ENCODE measurements at places on chromosomes 16 and 17.
A peak's percentile ranks its signal among the peaks of the same experiment; 100 is the strongest.

- no peak for DNase-seq
These were observed 479 bp downstream of the ITGA3 start for GRCh38 chr17:50056217-50056960.

DNA sequence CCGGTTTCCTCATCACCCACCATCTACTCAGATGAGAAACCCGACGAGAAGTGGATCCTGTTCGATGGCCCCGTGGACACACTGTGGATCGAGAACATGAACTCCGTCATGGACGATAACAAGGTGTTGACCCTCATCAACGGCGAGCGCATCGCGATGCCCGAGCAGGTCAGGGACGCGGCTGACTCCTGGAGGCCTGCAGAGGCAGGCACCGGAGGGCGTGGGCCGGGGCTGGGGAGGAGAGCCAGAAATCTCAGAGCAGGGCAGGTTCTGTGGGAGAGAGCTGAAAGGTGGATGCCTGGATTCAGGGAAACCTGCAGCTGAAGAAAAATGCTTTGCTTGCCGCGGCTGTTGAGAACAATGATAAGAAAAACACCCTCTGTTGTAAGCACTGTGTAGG is 47.2 kb upstream of the KDM6B start:
- DNase-seq: no peak

- no peak for DNase-seq
These were observed 115.1 kb upstream of the PMFBP1 start for GRCh38 chr16:72286936-72287620.

DNA sequence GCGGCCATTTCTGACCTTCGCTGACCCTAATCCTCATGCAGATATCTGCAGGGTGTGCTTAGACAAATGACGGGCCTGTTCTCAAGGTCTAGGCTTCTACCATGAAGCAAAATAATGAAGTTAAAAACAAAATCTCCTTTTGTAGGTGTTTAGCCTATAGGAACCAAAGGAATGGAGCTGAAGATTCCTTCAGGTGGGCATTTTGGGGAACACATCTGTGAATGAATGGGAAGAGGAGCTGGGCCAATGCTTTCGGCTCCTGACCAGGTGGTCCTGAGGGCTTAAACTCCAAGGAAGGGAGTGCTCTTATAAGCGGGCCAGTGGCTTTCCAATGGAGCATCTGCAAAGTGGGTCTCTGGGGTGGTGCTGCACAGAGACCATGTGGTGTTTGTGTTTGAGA is 14.1 kb upstream of the IL34 start:
- DNase-seq: no peak

- no peak for DNase-seq
These were observed 55.9 kb downstream of the OMG start for GRCh38 chr17:31241116-31241515.

- no peak for DNase-seq
These were observed 21.4 kb upstream of the ZFPM1 start for GRCh38 chr16:88431651-88432050.

DNA sequence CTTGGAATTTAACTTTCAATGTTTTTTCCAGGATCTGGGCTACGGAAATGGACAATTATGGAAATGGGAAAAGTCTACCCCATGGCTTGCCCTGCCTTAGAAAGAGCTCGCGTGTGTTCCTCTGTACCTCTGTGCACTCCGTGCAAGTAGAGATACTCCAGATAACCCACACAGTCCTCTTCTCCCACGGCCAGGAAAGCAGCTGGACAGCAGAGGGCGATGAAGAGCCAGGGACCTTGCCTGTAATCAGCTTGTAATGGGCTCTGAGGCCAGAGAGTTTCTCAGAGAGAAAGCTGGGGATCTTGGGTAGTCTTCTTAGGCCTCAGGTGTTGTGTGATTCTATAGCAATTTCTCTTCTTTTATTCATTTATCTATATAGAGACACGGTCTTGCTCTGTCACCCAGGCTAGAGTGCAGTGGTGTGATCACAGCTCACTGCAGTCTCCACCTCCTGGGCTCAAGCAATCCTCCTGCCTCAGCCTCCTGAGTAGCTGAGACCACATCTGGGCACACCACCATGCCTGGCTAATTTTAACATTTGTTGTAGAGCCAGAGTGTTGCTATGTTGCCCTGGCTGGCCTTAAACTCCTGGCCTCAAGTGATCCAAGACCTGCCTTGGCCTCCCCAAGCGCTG is 2.4 kb upstream of the SOCS7 start:
- peak; percentile 22 for DNase-seq

DNA sequence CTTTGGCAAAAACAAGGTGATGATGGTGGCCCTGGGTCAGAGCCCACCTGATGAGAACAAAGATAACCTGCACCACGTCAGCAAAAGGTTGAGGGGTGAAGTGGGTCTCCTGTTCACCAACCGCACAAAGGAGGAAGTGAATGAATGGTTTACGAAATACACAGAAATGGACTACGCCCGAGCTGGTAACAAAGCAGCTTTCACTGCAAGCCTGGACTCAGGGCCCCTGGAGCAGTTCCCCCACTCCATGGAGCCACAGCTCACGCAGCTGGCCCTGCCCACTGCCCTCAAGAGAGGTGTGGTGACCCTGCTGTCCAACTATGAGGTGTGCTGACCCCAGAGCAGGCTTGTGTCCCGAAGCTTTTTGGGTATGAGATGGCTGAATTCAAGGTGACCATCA is 29.7 kb upstream of the DLX4 start:
- no peak for DNase-seq

- no peak for DNase-seq
These were observed 36.5 kb upstream of the ADGRG1 start for GRCh38 chr16:57591870-57592485.

- DNase-seq: no peak
These were observed 1.7 kb downstream of the SLFN5 start for GRCh38 chr17:35244341-35245195.

DNA sequence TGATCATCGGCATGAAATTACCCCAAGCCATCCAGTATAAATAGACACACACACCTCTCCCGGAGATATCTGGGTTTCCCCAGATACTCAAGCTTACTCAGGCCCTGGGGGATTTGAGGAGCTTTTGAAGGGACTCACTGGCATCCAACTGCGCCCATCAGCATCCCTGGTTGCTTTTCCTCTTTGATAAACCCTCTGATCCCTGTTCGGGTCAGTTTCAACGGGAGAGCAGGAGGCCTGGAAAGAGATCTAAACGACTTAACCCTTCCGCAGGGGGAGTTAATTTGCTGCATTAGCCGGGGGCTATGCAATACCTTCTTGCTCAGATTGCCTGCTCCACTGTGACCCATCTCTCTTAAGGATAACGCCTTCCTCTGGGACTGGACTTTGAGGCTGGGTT is 76.6 kb downstream of the MAF start:
- DNase-seq: no peak

DNA sequence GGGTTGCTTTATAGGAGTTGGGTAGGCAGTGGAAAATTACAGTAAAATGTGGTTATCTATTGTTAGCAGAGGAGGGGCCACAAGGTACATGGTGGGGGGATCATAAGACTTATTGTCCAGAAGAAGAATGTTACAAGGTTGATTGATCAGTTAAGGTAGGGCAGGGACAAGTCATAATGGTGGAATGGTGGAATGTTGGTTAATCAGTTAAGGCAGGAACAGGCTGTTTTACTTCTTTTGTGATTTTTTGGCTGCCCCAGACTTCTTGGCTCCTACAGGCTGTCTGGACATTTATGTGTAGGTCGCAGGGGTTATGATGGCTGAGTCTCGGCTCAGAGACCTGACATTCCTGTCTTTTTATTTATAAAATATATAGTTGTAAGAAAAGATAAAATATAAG is 2277.1 kb downstream of the TP53TG3F start:
- DNase-seq: no peak

DNA sequence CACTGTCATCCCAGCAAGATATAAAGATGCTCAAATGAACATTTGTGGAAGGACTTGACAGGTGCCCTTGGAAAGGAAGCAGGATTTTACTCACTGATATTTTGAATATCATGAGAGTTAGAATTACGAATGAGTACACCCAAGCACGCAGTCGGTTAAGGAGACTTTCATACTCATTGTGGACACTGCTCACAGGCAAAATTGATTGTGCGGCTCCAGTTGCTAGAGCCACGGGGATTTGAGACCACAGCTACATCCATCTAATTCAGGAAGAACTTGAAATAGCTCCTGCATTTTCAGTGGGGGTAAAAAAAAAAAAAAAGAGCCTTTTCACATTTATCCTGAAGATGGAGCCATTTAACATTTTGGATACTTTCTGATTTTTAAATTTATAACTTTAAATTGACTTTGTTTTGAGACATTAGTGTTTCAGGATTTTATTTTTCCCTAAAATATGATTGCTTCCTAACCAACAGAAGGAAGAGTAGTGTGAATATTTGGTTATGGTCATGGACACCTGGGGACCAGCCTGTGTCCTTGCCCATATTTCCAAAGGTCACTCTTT is 1080.1 kb upstream of the EEF2KMT start:
- no peak for DNase-seq

DNA sequence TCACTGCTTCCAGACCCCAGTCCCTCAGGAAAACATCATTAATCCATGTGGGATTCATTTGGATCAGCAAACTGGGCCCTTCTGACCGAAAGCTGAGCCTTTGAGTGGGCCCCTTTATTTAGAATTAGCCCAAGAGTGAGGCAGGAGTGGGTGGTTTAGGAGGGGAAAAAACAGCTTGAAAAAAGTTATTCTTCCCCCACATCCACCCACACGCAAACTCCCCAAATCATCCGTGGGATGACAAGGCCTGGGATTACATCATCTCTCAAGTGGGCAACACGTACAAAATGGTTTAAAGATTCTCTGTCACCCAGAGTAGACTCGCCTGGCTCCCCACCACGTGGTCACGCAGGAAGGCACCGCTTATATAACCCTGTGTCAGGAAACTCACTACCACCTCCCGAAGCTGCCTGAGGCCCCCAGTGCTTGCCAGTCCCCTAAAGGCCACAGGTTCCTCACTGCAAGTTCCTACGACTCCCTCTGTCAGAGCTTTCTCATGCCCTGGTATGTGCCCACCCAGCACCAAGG is 27.6 kb downstream of the GSG1L start:
- DNase-seq: no peak

- no peak for DNase-seq
These were observed 25.0 kb downstream of the WNT9B start for GRCh38 chr17:46876353-46876887.

GRCh38 chr17:9241774-9242496 is 220.6 kb downstream of the NTN1 start:
- no peak for DNase-seq

- DNase-seq: no peak
These were observed 23.7 kb upstream of the KDM8 start for GRCh38 chr16:27179500-27180072.

DNA sequence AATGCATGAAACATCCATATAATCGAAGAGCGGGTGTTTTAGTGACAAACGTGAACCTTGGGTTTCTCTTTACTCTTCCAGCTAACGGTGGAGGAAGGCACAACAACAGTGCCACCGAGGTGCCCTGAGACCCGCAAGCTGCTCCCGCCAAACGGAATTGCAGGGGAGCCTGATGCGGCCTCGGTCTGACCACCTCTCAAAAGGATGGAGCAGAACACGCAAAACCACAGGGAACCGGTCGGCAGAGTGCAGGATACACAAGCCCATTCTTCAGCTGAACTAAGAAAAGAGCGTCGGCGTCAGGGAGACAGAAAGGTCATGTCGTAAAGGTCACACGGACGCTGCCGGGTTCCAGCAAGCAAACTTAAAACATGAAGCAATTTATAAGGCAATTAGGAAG is 109.5 kb upstream of the ZNF750 start:
- no peak for DNase-seq

GRCh38 chr16:87037012-87037411 is 280.2 kb downstream of the C16orf95 start:
- DNase-seq: no peak

- DNase-seq: no peak
These were observed 10.9 kb upstream of the EVPL start for GRCh38 chr17:76038050-76038449.

DNA sequence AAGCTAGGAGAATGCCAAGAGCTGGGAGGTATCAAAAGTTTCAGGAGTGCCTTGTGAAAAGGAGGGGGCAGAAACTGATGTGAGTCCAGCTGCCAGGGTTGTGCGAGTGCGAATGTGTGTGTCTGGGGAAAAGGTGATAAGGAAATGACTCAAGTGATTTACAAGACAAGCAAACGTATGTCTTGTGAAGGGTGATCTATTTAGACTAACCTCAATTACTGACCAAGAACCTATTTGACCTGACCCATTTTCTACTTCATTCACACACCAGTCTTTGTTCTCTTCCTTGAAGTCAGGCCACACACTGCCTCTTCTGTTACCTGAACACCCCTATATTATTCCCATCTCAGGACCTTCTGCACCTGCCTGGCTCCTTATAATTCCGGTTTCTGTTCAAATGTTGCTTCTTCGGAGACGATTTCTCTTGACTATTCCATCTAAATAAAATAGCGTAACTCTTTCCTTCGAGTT is 1.0 kb downstream of the GDE1 start:
- DNase-seq: no peak

GRCh38 chr17:6427279-6427781 is 7.6 kb downstream of the AIPL1 start:
- no peak for DNase-seq

- DNase-seq: peak; percentile 21
These were observed 2.5 kb upstream of the GSE1 start for GRCh38 chr16:85610446-85611193.

DNA sequence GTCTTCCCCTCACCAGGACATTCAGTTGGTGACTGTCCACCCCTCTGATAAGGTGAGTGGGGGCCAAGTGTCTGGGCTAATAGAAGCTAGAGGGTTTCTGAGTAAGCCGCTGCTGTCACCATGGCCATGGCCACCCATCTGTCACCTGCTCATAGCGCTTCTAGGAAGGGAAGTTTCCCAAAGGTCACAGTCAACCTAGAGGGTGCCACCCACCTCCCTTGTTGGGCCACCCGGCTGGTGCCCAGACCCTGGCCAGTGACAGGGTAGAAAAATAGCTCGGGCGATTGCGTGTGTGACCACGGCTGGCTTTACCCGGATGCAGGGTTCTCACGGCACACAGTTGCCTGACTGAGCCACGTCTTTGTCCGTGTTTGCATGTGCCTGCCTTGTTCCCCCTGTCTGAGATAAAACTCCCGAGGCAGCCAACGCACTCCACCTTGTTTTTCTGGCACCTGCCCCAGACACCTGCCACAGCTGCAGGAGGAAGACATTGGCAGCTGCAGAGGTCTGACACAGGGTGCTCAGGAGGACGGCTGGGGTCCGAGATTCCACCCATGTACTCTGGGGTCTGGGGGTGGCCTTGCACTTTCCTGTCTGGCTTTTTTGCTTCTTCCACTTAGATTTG is 809 bp downstream of the PIRT start:
- DNase-seq: no peak

Data from NCI-H1048 (cell line).